ENCODE measurements at places on chromosomes 2 and 18.

GRCh38 chr2:235533616-235534385 is 40.0 kb downstream of the AGAP1 start:
- DNase-seq: no peak

DNA sequence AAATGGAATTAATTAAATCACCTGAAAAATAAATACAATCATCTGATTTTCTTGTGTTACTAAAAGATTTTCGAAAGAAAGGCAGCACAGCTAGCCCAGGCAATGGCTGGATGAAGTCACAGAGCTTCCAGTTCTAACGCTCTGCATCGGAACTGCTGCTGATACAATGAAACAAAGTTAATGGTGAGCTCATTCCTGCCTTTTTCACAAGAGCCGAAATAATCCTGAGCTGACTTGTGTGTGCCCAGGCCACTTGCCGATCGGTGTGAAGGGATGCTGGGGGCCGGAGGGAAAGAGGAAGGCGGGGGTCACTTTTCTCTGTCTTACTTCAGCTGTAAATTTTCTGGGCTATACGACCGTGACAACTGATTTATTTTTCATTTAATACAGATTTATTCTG is 149.5 kb downstream of the INO80D start:
- no peak for DNase-seq

GRCh38 chr2:202169131-202169530 is 69.3 kb downstream of the SUMO1 start:
- DNase-seq: no peak

DNA sequence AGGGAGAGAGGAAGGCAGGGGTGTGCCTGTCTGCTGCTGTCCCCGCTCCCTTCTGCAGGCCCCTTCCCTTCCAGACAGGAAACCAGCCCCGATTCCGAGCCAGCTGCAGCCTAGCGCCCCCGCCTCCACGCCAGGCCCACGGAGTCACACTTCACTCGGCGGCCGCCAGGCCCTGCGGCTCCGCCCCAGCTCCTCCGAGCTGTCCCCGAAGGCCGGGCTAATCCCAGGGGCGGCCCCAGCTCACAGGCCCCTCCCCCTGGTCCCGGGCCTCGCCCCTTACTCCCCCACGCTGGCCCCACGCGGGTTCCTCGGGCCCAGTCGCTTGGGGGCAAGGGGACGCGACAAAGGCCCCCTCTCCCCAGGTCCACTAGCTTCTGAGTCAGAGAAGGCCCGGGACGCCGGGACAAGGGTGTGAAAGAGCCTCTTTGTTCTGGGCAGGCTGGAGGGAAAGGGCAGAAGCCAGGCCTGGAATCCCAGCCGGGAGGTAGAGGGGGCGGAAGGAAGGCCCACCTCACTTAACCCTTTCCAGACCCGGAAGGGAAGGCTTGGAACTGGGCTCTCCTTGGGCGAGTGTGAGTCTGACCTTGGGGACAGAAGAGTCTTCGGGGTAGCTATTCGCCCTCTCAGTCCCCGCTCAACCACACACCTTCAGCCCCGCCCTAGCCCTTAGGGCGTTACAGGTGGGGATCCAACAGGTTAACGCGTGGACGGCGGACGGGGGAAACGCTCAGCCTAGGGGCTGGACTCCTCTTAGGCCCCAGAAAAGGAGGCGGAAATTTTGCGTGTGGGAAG is 1.2 kb downstream of the RTKN start:
- DNase-seq: no peak

DNA sequence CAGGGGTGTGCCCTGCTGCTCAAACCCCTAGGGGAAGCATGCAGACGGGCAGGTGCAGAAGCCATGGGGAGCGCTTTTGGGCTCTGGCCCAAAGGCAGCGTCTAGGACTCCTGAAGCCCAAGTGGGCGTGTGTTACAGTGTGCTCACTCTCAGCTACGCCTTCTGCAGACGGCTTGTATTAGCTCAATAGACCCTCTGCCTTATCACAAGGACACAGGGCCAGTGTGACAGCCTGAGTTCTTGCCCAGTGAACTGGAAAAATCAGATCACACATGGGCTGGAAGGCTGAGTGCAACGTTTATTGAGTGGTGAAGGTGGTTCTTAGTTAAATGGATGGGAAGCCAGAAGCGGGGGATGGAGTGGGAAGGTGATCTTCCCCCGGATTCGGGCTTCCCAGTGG is 210.9 kb downstream of the CDH20 start:
- DNase-seq: no peak

DNA sequence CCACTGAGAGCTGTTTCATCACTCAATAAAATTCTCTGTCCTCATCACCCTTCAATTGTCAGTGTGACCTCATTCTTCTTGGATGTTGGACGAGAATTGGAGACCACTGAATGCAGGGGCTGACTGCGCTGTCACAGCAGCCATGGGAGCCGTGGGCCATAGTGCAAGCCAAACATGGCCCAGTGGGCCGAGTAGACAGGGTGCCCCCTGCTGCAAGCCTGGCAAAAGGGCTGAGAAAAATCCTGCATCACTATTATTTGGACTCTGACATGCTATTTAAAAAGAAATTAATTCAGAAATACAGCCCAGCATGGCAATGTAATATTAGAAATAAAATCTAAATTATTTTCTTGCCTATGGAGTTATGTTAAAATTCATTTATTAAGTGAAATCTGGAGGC is 67.8 kb upstream of the FAM98A start:
- no peak for DNase-seq

- no peak for DNase-seq
Measured at GRCh38 chr2:31324016-31324633, 90.2 kb downstream of the EHD3 start.

DNA sequence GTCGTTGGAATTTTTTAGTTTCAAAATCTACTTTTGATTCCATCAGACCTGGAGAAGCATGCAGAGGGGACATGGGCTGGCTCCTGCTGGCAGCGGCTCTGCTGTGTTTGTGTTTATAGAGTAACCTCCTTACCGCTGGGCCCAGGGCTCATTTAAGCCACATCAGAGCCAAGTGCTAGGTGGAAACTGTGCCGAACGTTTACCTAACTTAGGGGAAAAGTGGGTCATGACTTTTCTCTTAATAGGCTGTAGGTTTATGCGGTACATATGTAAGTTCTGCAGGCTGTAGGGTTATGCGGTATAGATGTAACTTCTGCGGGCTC is 17.7 kb downstream of the CNDP2 start:
- no peak for DNase-seq

GRCh38 chr2:226802573-226802972 is 3.0 kb upstream of the IRS1 start:
- no peak for DNase-seq

Data from stimulated activated CD8-positive, alpha-beta memory T cell treated with anti-CD3 and anti-CD28 coated beads, Interleukin-4, amount 100 ng/mL, for 1 hour (primary cell).